ENCODE measurements at places on chromosomes 2 and 18. TPM values are rescaled to one million over a fixed set of nuclear protein-coding genes. Genes with fewer than 3 reads are reported as not detected.

MOGAT1 gene
- not detected for polyA plus RNA-seq

DNA sequence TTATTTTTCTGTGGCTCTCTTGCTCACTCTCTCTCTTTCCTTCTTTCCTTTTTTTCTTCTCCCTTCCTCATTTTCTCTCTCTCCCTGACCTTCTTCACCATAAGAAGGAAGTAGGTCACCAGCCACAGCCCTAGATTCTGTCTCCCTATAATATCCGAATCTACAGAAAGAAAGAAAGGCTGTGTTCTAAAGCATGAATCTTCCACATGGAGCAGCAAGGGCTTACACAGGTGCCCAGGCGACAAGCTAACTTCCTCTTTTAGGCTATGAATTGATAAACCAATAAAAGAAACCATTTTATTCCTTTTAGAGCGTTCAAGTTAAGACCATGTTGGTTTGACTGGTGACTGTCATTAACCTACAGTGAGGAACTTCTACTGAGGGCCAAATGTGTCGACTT lies 49.3 kb downstream of the CACNB4 start:
- no peak for DNase-seq

- no peak for DNase-seq
Observed at GRCh38 chr2:221787561-221787960, 215.5 kb upstream of the EPHA4 start.

DNA sequence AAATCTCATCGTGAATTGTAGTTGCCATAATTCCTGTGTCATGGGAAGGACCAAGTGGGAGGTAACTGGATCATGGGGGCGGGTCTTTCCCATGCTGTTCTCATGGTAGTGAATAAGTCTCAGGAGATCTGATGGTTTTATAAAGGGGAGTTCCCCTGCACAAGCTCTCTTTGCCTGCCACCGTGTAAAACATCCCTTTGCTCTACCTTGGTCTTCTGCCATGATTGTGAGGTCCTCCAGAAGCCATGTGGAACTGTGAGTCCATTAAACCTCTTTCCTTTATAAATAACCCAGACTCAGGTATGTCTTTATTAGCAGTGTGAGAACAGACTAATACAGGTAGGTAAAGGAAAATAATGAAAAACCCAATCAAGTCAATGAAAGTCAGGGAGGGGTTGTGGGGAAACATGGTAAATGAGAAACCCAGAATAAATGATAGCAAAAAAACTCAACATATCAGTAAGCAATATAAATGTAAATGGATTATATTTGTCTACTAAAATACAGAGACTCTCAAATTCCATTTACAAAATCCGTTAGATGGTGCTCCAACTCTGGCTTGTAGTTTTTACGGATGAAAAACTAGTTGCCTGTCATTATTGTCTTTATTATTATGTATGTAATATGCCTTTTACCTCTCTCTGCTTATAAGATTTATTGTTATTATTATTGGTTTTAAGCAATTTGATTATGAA lies 98.9 kb upstream of the NDUFV2 start:
- no peak for DNase-seq

GRCh38 chr18:14748496-14748895 lies 524 bp downstream of the ANKRD30B start:
- no peak for DNase-seq

DNA sequence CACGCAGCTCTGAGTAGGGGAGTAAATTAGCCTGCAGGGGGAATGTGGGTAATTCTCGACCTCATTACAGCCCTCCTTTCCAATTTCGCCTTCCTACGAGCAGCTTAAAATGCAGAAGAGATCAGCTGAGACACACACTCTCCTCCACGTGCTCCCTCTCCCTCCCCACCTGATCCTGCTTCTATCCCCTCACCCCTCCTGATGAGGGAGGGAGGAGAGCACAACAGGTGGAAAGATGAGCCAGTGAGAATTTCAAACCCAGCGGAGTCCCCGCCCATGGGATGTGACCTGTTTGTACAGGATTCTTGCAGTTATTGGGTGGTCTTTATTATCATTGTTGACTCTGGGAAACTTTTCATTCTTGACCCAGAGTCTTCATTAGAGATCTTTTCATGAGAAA lies 35.5 kb downstream of the DDX18 start:
- DNase-seq: no peak
